Activated gamma-delta T cell treated with Interleukin-2 at 50 U/mL for 16 hours (primary cell): ENCODE measurements at places on chromosomes 12 and 14.

- DNase-seq: peak; percentile 22
Observed at GRCh38 chr12:47408171-47408871, 297.5 kb downstream of the RPAP3 start.

GRCh38 chr12:38124247-38125012 is 192.1 kb upstream of the ALG10B start:
- no peak for DNase-seq

DNA sequence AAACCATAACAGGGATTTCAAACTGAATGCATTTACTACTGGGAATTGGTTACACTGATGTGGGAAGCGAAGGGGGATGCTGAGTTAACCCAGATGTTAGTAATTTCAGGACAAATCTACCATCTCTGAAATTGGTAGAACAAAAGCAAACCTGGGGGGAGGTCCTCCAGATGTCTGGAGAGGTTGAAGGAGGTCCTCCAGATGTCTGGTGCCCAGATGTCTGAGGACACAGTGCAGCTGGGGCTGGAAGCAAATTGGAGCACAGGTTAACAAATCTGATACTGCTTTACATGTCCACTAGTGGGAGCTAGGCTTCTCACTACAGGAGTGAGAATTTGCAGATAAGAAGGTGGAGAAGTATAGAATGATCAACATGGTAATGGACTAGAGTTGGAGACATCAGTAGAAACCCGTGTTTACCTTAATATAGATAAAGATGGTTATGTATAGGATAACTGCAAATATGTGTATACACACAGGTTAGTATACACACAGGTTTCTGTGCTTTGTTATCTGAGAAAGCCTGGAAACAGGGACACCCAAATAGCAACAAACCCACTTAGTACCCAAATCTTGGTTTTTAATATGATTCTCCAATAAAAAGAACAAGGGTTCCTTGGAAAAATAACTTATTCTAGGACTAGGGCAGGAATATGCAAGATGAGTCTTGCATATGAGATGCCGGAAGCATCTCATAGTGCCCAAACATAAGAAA is 162.5 kb downstream of the C12orf50 start:
- no peak for DNase-seq

- DNase-seq: no peak
Observed at GRCh38 chr12:130463818-130464670, 126.4 kb downstream of the PIWIL1 start.

DNA sequence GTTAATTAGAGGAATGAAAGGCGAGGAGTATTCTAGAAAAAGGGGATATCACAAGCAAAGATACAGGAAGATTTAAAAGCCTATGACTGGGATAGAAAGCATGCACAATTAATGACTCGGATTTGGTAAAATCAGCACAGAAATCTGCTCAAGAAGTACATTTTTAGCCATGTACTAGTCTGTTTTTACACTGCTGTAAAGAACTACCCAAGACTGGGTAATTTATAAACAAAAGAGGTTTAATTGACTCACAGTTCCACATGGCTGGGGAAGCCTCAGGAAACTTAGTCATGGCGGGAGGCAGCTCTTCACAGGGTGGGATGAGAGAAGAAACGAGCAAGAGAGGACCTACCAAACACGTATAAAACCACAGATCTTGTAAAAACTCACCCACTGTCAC is 716.3 kb upstream of the MDGA2 start:
- DNase-seq: no peak

DNA sequence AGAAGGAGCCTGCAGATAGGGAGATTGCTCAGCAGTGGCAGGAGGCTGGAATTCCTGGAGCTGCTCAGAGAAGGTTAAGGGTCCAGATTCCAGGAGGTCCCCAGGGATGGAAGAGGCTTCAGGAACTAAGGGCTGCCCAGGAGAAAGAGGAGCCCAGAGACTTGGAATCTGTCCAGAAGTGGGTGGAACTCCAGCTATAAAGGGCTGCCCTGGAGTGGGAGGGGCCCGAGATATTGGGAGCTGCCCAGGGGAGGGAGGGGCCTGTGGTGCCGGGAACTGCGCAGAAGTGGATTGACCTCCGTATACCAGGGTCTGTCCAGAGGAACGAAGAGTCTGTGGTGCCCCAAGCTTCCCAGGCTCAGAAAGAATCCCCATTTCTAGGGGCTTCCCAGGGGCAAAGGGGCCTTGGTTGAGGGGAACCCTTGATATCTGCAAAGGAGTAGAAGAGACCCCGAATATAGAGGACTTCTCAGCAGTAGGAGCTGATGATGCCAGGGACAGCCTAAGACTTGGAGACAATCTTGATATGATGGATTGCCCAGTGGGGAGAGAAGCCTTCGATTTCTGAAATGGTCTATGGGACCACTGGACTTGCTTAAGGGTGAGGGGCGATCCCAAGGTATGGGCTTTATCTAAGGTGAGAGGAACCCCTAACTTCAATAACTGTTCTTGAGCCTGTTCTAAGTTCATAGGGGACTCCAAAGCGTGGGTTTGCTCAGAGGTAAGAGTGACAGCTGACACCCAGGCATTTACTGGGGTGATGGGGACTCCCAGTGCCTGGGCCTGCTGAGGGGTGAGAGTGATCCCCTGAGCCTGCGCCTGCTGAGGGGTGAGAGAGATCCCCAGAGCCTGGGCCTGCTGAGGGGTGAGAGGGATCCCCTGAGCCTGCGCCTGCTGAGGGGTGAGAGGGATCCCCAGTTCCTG is 45.0 kb downstream of the FAM186A start:
- no peak for DNase-seq

DNA sequence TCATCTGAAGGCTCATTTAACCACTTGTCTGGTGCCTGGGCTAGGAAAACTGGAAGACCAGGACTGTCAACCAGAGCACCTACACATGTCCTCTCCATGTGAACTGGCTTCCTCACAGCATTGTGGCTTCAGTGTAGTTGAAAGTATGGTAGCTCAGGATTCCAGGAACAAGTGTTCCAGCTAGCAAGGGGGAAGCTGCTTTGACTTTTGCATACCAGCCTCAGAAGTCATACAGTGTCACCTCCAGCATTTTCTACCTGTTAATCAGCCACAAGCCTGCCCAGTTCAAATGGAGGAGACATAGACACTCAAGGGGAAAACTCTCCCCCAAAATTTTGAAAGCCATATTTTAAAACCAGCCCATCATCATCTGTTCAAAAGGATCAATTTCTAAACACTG is 212.8 kb upstream of the CAND1 start:
- no peak for DNase-seq

GRCh38 chr14:97458661-97459579 is 661.7 kb downstream of the VRK1 start:
- DNase-seq: peak; percentile 77

- DNase-seq: peak; percentile 67
Observed at GRCh38 chr12:57476162-57476992, 3.3 kb downstream of the ARHGAP9 start.

- no peak for DNase-seq
Observed at GRCh38 chr12:82663893-82664292, 22.8 kb upstream of the TMTC2 start.

DNA sequence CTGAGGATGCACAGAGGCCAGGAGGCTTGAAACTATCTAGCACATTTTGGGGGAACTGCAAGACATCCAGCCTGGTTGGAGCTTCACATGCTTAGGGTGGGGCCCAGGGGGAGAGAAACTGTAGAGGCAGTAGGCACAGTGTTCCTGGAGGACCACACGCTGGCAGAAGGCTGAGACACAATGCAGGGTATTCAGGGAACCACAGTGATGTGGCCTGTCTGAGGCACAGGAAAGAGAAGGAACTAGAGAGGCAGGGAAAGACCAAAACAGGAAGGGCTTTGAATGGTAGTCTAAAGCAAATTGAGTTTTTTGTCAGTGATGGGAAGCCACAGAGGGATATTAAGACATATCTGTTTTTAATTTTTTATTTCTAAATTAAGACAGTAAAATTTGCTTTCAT is 100.2 kb upstream of the PRICKLE1 start:
- no peak for DNase-seq

DNA sequence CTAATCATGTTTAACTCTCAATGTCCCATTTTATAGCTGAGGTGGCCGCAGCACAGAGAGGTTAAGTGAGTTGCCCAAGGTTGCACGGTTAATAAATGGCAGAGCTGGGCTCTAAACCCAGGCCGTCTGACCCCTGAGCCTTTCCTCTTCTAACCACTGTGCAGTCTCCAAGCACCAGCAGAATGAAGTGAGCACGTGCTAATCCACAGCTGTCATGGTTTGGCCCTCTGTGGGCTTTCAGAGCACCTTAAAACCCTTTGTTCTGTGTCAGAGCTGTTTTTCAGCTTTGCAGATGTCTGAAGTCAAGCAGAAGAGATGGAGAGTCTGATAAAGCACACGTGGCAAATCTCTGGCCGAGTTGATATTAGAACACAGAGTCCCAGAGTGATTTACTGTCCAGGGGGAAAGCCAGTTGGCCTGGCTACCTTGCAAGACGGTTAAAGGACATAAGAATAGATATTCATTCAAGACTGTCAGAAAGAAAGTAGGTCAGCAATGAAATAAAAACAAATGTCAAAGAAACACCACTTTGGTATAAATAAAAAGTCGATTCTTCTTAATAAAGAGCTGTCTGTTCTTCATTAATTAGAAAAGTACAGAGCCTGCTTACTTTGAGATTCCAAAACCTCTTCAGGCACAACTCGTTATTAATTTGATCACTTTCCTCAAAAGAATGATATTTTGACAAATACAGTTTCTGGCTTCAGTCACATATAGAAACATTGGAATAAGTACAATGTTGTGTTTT is 107.3 kb downstream of the CRADD start:
- DNase-seq: no peak

GRCh38 chr12:93780101-93780641 is 103.0 kb downstream of the CRADD start:
- DNase-seq: no peak

DNA sequence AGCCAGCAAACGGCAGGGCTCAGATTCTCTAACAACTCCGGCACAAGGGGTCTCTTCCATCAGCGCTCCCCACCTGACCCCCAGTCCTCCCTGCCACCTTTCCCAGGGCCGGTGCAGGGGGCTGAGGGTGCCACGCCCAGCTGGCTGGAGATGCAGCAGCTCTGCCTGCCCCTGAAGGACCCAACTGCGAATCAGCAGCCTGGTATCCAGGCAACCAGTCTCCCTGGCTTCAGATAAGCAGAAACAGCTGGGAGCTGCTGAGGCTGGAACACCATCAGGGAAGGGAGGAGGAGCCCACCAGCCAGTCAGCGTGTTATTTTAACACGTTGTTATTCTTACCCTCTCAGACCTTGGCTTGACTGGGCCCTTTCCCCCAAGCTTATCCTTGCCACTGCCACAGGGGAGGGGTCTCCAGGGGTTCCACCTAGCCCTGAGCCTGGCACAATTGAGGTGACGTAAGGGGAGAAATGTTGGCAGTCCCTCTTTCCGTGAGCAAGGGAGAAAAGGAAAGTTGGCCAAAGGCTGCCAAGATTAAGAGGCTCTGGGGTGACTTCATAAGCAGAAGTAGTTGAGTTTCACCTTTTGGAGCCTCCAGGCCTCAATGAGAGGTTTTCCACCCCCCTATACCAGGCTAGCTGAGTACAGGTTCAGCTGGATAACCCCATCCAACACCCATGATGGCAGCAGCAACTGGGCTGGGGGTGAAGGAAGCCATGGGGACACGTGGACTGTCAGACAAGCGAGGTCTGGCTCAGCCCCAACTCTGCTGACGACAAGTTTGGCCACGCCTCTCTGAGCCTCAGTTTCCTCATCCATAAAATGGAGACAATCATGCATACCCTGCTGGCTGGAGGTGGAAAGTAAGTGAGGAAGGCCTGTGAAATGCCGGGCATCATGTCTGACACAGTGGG is 91.1 kb downstream of the IRF2BPL start:
- DNase-seq: no peak

DNA sequence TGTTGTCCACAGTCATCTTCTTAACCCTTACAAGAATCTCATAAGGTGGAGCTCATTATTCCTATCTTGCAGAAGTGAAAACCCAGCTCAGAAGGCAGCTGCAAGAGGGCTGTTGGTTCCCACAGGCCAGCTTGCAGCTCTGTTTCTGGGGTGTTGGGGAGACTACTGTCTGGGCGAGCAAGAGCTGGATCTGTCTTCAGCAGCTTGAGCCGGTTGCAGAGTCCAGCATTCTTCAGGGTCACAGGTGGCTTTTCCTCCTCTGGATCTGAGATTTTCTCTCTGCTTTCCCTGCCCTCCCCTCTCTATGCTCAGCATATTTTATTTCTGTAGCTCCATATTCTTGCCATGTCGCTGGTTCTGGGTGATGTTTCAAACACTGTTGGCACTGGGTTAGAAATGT is 87.4 kb downstream of the PAPOLA start:
- DNase-seq: no peak
